ENCODE measurements at places on chromosomes 12 and 14.
A peak's percentile ranks its signal among the peaks of the same experiment; 100 is the strongest.

GRCh38 chr14:91996948-91997371 lies 42.9 kb downstream of the TRIP11 start:
- peak; percentile 96 for DNase-seq

GRCh38 chr12:62934239-62934798 lies 631 bp downstream of the PPM1H start:
- peak; percentile 9 for DNase-seq

- DNase-seq: no peak
Measured at GRCh38 chr14:21868442-21869046, 194.9 kb upstream of the OR4E1 start.

DNA sequence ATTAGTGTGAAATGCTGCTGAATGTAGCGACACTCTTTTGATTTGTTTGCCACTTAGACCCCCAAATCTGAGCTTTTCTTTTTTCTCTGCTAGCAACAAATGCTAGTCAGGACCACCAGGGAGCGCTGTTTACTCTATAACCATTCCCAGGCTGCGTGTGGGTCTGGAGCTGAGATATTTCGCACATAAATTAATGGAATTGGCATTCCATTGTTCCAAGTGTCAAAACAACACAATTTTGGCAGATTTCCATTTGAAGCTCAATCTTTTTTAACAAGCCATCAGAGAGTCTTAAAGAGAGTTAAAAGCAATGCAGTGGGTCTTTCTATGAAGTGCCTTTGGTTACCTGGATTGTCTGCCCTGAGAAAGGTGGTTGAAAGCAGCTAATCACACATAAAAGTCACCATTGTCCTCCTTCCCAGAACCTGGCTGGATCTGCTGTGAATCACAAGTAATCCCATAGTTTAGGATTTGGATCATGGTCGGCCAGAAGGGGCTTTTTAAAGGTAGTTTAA lies 7.4 kb upstream of the TMEM132C start:
- DNase-seq: peak; percentile 13

DNA sequence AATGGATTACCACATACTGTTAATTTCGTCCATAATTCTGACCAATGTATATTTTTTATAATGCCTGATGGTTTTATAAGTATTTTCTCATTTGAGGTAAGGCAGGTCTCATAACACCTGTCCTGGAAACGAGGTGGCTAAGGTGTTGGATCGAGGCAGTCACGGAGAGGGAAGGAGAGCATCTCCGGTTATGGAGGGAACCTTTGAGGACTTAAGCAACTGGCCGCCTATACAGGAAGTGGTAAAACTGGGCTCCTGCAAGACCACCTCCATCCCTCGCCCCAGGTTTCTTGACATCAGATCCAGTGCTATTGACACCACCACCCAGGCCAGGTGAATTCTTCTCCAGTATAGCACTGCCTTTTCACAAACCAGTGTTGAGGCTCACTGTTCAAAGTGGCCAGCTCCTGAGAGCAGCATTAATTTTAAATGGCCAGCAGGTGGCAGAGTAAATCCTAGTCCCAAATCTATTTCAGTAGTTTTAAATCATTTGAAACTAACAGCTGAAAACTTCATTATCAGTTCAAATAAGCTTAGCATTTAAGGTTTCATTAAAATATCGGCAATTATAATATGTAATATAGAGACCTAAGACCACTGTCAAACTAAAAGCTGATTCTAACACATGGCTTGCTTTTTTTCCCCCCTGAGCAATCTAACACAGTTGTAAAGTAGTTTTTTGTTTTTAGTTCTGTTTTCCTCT lies 100.8 kb downstream of the PPM1A start:
- peak; percentile 52 for DNase-seq

DNA sequence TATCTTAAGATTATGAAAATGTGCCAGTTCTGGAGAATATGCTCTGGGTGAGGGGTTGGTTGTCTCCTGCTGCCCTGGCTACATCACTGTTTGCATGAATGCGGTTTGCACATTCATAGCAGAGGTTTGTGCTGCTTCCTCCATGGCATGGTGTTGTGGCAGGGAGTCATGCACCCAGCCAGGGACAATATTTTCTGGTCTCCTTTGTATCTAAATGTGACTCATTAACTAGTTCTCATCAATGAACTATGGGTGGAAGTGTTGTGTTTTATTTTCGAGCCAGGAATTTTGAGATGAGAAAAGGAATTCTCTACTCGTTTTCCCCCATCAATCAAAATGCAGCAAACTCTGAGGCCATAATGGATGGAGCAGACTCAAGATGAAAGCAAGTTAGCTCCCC lies 527.3 kb downstream of the SNAPC1 start:
- DNase-seq: peak; percentile 39

DNA sequence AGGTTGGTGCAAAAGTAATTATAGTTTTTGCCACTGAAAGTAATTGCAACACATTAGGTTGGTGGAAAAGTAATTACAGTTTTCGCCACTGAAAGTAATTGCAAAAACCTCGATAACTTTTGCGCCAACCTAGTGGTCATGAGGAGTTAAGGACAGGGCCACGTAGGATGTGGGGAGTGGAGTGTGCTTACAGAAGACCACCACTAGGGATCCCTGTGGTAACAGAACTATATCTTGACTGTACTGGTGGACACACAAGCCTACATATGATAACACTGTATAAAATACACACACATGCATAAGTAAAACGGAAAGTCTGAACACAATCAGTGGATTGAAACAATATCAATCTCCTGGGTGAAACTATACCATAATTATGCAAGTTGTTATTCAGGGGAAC lies 187.4 kb upstream of the ABCD2 start:
- no peak for DNase-seq

DNA sequence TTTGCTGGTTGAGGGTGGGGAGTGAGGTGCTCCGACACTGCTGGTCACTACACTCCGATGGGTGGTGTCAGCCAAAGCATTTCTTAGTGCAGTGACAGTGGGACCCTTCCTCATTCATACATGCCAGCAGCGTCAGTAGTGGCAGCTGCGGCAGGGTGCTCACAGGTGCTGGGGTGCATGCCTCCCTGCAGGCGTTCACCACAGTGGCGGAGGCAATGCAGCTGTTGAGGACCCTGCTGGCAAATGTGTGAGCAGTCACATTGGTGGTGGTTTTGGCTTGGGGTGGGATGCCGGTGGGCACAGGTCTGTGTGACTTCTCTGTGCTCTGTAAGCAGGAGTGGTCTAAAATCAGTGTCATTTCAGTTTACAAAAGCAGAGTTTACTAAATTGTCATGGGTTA lies 464.6 kb downstream of the FUT8 start:
- no peak for DNase-seq

GRCh38 chr14:40139657-40140056 lies 707.4 kb upstream of the FBXO33 start:
- no peak for DNase-seq

- no peak for DNase-seq
Measured at GRCh38 chr14:80325688-80326087, 114.4 kb upstream of the DIO2 start.

GRCh38 chr14:31205681-31206535 lies 1.7 kb downstream of the HECTD1 start:
- DNase-seq: peak; percentile 75

- peak; percentile 55 for DNase-seq
Measured at GRCh38 chr14:46048127-46048526, 603.5 kb downstream of the RPL10L start.

DNA sequence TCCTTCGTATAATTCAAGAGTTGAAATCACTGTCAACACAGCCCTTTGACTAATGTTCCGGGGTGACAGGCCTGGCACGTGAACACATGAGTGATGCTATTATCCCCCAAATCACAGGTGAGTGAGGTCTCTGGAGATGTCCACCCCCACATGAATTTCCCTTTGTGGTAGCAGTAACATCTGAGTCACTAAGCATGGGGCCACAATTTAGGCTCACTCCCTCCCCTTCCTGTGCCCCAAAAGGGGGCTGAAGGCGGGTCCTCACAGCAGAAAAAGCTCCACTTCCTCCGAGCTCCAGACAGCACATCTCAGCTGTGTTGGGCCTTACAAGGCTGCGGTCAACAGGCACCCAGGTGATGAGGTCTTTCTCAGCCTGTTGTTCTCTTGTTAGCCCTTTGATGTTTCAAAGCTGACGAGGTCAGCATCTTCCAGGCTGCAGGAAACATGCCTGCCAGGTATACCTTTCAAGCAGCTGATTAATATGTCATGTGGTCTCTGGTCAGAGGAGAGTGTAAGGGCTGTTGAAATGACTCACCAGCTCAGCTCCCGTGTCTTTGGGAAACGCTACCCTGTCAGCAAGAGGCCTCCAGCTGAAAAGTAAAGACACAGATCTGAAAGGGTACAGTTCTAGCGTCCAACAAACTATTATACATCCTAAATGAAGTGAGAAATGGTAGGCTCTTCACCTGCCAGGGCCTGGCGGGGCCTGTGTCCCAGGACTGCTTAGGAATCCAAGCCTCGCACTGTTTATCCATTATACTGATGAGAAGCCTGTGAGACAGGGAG lies 107.3 kb downstream of the ZFP36L1 start:
- peak; percentile 75 for DNase-seq

GRCh38 chr12:63804746-63805145 lies 25.0 kb downstream of the RXYLT1 start:
- no peak for DNase-seq

- no peak for DNase-seq
Measured at GRCh38 chr14:97706819-97707218, 909.6 kb downstream of the VRK1 start.

GRCh38 chr12:119245904-119246494 lies 67.3 kb downstream of the HSPB8 start:
- no peak for DNase-seq

DNA sequence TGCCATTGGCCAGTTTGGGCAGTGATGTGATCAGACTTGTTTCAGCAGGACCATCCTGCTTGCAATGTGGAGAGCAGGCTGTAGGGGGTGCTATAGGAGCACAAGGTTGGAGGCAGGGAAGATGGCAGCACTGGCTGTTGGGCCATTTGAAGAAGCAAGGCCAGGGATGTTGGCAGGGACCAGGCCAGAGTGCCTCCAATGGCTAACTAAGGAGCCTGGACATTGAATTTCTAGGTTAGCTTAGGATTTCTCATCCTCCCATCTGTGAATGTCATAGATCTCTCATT lies 23.5 kb downstream of the FGF23 start:
- peak; percentile 4 for DNase-seq

DNA sequence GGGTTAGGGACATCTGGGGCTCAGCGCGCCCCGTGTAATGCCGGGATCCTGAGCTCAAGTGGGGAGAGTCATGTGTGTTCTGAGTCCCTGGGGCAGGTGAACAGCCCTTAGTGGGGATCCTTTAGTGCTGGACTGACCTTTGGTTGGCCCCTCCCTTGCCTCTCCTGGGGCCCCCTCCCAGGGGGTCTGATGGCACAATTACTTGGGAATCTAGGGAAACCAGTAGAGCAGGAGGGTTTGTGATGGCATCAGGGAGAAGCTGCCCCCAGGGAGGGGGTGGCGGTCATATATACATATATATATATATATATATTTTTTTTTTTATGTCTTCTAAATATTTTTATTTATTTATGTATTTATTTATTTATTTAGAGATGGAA lies at the start of gene MORN3:
TSS of gene MORN3 (minus strand) at position 134 of the 380 bp plus-strand sequence. CDS start 171 bp downstream, outside the sequence.
- DNase-seq: no peak

- DNase-seq: no peak
Measured at GRCh38 chr12:132157733-132158409, 13.6 kb downstream of the NOC4L start.

DNA sequence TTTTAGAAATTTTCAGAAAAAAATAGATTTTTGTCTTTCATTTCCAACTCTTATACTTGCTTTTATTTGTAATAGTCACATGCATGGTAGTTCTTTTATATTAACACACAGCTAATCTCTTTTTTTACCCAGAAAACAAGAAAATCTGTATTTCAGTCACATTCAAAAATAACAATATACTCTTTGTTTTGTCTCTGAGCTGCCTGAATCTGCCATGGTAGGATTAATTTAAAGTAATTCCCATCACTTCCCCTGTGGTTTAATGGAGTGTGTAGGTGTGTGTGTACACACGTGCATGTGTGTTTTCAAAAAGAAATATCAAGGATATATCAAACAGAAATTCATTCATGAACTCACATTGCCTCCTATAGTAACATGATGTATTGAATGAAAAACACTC lies 42.6 kb downstream of the PDZRN4 start:
- DNase-seq: no peak

GRCh38 chr12:78316136-78316535 lies 485.4 kb downstream of the NAV3 start:
- no peak for DNase-seq

- peak; percentile 39 for DNase-seq
Measured at GRCh38 chr14:60235440-60235839, 13.6 kb upstream of the PPM1A start.

DNA sequence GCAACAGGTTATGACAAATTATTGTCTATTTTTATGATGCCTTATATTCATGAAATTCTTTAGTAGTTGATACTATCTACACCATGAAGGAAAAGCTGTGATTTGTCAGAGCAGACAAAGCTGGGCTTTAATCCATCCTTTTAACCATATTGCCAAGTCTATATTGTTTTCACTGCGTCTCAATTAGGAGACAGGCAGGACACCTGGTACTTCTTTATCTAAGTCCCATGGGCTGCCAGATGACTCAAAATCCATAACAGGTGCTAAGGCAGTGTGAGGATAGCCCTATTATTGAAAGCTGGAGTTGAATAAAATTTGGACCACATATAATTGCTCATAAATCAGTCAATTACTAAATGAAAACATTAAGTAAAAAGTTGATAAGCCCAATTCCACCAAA lies 22.6 kb downstream of the INSM2 start:
- no peak for DNase-seq

DNA sequence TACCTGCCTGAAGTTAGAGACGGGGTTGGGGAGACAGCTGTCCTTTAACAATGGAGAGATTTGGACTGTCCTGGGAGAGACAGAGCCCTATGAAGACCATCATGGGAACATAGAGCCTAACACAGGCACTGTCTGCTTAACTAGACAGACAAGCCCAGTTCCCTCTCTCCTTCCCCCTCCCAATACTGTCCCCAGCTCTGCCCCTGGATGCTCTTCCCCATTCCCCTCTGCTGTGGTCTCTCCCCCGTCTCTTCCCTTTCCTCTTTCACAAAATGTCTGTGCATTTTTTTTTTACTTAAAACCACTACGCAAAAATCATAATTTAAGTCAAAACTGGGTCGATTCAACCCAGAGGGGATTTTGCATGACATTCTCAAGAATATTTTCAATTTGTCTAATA lies 232.9 kb downstream of the CHST11 start:
- DNase-seq: no peak

- DNase-seq: peak; percentile 87
Measured at GRCh38 chr14:71651228-71651627, 281.0 kb upstream of the RGS6 start.

- DNase-seq: no peak
Measured at GRCh38 chr12:22276867-22277266, 57.6 kb downstream of the ST8SIA1 start.

DNA sequence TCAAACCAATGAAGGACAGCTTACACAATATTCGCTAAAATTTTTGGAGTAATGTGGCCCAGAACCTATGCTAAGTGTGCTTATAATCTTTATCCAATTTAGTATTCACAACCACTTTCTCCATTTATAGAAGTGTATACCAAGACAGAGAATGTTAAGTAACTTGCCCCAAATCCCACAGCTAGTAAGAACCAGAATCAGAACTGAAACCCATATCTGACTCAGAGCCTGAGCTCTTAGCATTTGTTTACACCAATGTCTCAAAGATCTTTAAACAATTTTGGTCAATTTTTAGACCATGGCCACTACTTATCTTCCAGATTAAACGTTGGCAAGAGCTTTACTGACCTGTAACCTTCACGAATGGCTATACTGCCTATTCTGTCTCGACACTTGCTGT lies 53.0 kb downstream of the PAPLN start:
- DNase-seq: no peak

Data from fibroblast of upper back skin (primary cell).